ENCODE measurements at places on chromosomes 12 and 14.

DNA sequence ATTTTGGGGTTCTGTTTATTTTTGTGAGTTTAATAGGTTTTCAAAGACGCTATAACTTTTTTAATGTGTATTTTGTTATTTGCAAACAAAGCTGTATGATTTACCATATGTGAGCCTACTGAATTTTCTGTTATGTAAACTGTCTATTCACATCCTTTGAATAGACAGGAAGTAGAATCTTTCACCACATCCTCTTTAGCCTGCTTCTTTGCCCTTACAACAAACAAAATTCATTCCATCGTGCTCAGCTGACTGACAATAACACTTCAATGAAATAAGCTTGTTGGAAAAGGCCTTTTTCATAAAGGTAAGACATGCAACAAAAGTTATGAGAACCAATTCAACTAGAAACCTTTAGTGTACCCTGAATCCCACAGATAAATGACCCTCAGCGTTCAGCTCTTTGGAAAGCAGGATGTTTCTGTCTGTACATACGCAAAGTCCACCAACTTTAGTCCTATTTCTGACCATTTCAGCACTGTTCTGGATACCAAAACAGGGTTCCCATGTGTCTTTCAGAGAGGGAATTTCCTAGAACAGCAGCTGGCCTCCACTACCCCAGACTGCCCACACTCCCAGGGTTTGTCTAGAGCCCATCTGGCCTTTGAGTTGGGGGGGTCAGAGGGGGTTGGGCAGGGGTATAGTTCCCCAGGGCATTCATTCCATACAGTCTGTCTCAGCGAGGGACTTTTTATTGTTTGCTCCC is 71.3 kb downstream of the DUSP6 start:
- no peak for DNase-seq

- DNase-seq, result no peak
Observed at GRCh38 chr12:28065374-28065773, 92.8 kb upstream of the PTHLH start.

- DNase-seq, result no peak
Observed at GRCh38 chr12:121131941-121132341, 735 bp upstream of the P2RX7 start.

GRCh38 chr12:14883686-14884085 is 2.0 kb downstream of the MGP start:
- peak; percentile 58 for DNase-seq

DNA sequence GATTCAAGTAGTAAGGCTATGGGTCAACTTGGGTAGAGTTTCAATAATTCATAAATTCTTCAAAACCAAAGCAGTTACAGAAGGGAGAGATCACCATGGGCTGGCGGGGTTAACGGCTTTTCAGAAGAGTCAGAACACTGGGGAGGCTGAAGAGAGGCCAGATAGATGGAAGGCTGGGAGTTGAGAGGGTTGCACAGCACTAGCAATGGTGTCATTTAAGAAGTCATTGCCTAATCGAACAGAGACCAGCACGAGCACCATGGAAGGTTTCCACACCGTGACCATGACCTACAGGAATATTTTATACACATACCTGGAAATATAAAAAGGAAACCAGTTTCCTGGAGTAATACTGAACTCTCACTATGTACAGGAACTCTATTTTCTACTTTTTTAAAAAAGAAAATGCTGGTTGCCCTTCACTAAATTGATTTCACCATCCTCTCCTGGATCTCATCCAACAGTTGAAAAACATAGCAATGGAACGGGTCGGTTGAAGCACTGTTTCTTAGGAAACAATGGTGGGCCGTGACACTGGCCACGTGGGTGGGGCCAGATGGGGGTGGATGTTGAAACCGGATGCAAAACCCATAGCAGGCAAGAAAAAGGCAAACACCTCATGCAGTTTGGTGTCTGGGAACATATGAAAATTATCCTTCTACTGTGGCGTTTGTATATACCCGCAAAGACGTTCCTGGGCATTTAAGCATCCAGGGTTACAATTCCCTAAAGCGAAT is 38.0 kb upstream of the RIN3 start:
- DNase-seq, result no peak

Measured in cerebellum (tissue), 4 donors.